ENCODE measurements at places on chromosomes 11 and 22. TPM values are rescaled to one million over a fixed set of nuclear protein-coding genes. Genes with fewer than 3 reads are reported as not detected.

DNA sequence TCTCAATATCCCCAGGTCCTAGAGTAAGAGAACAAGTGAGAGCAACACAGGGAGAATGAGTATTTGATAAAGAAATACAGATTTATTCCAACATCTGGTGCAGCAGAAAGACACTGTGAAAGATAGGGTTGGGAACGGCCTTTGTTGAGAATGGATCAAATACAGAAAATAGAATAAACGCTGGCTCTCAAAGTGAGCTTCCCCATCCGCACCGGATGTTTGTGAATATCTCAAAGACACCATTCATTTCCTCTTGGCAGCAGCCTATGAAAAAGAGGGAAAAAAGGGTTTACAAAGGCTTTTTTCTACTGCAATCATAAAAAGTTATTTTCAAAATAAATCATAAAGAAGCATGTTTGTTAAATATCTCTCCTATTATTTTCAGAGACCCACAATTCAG, 279.3 kb downstream of the CASP12 start:
- DNase-seq: no peak

DNA sequence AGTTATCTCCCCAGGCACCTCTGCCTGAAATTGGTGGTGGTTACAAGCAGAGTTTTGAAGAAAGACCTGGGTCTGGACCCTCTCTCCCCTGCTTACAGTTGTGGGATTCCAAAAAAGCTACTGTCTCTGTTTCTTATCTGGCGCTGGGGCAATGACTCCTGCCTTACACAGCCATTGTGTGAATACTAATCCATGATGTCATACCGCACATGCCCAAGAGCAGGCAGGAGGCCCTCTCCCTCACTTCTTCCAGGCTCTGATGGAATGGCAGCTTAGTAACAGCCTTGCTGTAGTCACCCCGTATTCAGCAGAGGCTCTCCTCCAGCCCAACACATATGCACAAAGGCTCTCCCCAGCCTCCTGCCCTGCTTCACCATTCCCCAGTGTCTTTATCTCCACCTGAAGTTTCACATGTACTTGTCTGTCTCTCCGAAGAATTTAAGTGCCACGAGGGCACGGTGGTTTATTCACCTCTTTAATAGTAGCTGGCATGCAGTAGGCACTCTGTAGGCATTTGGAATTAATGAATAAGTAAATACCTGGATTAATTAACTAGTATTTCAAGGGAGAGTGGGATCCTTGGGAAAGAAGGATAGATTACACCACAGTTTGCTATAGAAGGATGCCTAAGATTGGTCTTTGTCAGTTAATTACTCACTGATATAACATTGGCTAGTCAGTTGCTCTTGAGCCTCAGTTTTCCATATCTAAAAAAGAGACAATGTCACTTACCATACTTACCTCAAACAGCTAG, 165.6 kb downstream of the ETS1 start:
- DNase-seq: no peak

GRCh38 chr11:131924457-131925201, 554.2 kb downstream of the NTM start:
- DNase-seq: no peak

- DNase-seq: no peak
These were observed at the start of gene ADAMTS15 for GRCh38 chr11:130448416-130449309. TSS of gene ADAMTS15 (plus strand) at chr11:130448645. CDS start at chr11:130448974, 329 bp downstream.

DNA sequence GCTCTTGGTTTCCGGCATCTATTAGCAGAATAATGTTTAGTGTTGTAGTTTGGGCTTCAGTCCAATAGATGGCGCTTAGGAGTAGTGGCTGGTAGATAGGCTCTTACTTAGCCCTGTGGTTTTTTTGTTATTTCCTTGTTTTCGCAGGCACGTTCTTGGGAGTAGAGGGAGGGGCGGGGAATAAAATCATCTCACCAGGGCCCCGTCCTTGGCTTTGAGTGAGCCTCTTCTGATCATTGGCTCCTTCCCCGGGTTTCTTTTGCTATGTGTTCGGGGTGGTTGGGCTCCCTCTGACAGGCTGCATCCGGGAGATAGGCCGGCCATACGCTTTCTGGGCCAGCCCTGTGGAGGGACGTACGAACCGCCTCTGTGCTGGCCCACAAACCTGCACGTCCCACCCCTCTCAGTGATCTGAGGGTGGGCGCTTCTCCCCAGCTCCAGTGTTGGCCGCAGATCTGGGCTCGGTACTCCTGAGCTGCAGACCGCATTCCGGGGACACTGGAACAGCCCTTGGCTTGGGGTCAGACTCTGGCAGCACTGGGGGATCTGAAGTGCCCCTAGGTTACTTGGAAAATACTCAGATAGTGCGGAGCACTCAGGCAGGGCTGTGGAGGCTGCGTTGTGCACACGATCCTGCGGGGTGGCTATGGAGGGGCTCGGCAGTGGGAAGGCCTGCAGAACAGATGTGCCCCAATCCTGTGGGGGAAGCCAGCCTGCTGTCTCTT, 217.0 kb downstream of the DYNC2H1 start:
- DNase-seq: peak; percentile 51

GRCh38 chr11:107842412-107843100, 16.0 kb downstream of the SLC35F2 start:
- DNase-seq: no peak

TMPRSS4 gene
- total RNA-seq: not detected

ZNF74 gene
- total RNA-seq: not detected

DNA sequence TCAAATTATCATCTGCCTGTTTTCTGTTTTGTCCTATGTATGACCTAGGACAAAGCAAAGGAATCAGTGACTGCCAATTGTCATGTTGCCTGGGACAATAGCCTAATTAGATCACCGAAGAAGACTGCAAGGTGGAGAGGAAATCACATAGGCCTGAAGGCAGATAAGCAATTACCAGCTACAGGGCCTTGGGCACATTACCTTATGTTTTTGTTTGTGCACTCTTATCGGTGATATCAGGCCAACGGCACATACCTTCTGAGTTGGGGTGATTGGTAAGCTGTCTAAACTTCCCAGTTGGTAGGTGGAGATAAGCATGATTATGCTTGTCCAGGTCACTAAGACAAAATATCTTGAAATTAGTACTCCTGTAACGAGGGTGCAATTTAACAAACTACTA, 58.1 kb upstream of the FAM181B start:
- DNase-seq: no peak

GRCh38 chr11:106275151-106275550, 197.7 kb downstream of the AASDHPPT start:
- DNase-seq: no peak

OR52K1 gene
- not detected for total RNA-seq

OR8D4 gene
- not detected for total RNA-seq

DNA sequence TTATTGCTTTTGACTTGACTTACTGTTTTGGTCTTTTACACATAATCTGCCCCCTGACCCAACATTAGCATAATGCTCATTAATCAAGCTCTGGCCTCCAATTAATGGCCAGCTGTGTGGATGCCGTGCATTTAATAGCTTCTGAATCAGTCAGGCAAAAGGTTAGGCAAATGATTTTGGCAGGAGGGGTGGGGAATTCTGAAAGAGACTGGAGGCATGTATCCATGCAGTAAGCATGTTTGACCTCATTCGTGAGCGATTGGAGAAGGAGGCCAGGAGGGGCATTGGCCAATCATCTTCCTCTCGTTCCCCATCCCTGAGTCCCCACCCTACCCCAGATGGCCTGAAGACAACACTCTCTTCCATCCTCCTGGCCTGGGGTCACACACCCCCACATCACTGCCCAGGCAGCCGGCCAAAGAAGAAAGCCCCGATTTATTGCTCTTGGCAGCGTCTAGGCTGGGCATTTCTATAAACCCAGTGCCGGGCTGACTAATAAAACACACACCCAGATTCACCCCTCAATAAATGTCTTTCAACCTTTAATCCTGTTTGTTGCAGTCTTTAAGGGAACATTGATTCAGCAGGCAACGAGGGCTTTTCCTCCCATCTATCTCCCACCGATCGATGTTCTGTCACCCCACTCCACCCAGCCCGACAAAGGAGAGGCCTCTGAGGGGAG, 150.0 kb downstream of the OPCML start:
- DNase-seq: no peak

MMP12 gene
- not detected for total RNA-seq

DNA sequence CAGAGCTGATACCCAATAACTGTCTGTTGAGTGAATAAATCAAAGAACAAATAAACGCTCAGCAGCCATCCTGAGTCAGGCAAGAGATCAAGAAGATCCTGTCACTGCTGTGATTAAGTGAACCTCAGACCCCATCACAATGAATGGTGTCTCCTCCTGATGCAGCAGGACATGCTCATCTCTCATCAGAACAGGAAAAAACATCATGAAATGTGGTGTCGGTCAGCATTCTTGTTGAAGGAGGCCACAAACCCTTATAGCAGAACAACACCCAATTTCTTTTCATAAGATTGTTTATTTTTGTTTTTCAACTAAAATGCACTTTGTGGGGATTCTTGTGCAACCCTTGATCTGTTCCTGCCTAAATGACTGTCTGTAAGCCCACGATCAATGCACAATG, 60.3 kb downstream of the SYTL2 start:
- no peak for DNase-seq

SERPING1 gene
- not detected for total RNA-seq

GPR83 gene
- 0.10 TPM for total RNA-seq

DNA sequence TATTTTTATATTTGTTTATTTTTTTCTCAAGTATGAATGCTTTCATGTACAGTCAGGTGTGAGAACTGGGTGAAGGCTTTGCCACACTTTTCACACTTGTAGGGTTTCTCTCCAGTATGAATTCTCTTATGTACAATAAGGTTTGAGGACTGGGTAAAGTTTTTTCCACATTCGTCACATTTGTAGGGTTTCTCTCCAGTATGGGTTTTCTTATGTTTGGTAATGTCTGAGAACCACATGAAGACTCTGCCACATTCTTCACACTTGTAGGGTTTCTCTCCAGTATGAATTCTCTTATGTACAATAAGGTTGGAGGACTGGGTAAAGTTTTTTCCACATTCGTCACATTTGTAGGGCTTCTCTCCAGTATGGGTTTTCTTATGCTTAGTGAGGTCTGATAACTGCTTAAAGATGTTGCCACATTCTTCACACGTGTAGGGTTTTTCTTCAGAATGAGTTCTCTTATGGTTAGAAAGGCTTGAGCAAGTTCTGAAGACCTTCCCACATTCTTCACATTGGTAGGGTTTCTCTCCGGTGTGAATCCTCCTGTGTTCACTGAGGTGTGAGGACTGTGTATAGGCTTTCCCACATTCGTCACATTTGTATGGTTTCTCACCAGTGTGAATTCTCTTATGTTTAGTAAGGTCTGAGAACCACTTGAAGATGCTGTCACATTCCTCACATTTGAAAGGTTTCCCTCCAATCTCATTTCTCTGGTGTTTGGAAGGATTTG, 19.7 kb downstream of the ZNF195 start:
- DNase-seq: no peak

ELMOD1 gene
- not detected for total RNA-seq

DNA sequence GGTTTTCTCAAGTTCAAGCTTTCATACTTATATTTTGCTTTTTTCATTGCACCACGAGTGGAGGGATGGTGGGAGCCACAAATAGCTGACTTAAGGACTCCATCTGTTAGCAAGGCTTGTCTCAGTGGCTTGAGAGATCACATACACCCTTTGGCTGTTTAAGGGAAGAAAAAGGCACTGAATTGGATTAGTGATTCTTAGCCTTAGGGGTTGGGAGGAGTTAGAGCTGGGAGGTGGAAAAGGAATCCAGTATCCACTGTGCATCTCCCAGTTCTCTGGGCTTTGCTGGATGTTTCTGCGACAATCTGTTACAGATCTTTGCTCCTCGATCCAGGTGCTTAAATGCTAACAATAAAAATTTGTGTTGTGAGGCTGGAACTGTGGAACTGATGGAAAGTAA, 593.6 kb downstream of the CNTN5 start:
- DNase-seq: no peak

MYO7A gene
- not detected for total RNA-seq

DNA sequence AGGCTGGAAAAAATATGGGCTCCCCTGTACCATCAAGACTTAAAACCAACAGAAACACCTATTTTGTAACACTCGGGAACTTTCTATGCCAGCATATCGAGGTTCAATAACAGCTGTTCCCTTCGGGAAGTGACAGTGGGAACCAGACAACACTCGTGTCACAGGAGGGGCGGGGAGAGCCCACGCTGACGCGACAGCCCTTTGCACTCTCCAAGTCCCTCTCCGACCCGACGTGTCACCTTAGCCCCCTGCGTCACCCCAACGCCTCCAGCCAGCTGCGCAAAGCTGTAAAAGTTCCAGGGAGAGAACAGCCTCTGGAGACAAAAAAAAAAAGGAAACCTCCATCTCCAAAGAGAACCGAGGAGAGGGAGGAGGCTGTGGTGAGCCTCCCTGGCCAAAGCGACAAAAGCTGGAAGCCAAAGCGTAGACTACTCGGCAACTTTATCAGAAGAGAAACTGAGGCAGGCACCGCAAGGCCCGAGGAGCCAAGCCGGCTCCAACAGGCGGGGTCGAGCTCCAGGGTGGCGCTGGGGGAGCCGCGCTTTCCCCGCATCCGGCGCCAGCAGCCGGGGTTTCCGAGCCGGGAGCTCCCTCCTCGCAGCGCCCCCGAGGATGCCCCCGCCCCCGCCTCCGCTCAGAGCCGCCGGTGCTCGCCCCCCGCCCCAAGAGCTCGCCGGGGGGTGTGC, 751 bp downstream of the ARFGAP3 start:
- peak; percentile 57 for DNase-seq

DNA sequence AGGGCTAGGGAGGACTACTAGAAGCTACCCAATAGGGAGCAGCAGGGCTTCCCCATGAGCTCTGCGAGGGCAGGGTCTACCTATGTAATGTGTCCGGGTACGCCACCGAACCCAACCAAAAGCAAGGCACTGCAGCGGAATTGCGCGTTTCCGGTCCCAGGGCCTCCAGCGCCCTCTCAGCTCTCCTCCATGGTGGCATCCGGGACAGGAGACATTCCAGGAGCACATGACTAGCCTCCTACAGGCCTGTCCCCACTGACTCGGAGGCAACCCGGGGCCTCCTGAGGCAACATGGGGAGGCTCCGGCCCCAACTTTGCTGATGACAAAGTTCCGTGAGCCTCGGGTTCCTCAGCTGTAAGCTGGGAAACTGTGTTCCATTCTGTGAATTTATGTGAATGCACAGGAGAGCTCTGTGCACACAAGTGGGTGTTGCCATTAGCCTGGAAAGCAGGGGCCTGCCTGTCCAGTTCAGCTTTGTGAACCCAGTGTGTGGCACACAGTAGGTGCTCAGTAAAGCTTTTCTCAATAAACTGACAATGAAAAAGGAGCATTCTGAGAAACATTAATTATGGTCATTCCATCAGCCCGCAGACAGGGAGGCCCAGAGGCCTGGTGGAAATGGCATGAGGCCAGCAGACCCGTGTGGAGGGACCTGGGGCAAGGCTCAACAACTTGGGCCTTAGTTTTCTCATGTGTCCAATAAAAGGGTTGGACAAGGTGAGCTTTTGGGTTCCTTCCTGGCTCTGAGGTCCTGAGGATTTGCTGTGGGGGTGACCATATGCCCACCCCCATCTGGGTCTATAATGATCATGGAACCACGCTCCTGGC, 50.3 kb downstream of the CHRDL2 start:
- no peak for DNase-seq
